ENCODE measurements at places on chromosomes 7 and 10. TPM values are rescaled to one million over a fixed set of nuclear protein-coding genes. Genes with fewer than 3 reads are reported as not detected.

PILRA gene
- total RNA-seq = 13.1 TPM

DGKI gene
- total RNA-seq = 98.4 TPM

UNC5B gene
- total RNA-seq = 26.4 TPM

SPDYE1 gene
- not detected for total RNA-seq

SGCE gene
- total RNA-seq = 63.8 TPM

ARHGAP12 gene
- 36.9 TPM for total RNA-seq

HEPACAM2 gene
- total RNA-seq = not detected

LIPM gene
- not detected for total RNA-seq

INA gene
- total RNA-seq = 116 TPM

CDC14C gene
- not detected for total RNA-seq

CALML5 gene
- not detected for total RNA-seq

HOXA13 gene
- total RNA-seq = not detected

ARHGEF5 gene
- total RNA-seq = 1.3 TPM

UCN3 gene
- total RNA-seq = not detected

PITX3 gene
- total RNA-seq = not detected

LIPK gene
- not detected for total RNA-seq

SFRP5 gene
- 1.1 TPM for total RNA-seq

SPAG6 gene
- total RNA-seq = 5.5 TPM

FAM237B gene
- not detected for total RNA-seq

CCL24 gene
- total RNA-seq = not detected

LIPN gene
- not detected for total RNA-seq

PLEKHS1 gene
- total RNA-seq = not detected

EBLN1 gene
- not detected for total RNA-seq

FOXI2 gene
- total RNA-seq = not detected

IFIT1B gene
- 0.92 TPM for total RNA-seq

SYT15B gene
- 4.9 TPM for total RNA-seq

VAX1 gene
- 4.3 TPM for total RNA-seq

PAX4 gene
- total RNA-seq = not detected

NPC1L1 gene
- 0.78 TPM for total RNA-seq

TYW1B gene
- total RNA-seq = 4.6 TPM

LRRD1 gene
- total RNA-seq = 0.65 TPM

PPP1R3C gene
- total RNA-seq = 52.7 TPM

CCNJ gene
- 2.8 TPM for total RNA-seq

HOXA1 gene
- total RNA-seq = not detected

TCAF2 gene
- total RNA-seq = 5.7 TPM

EDRF1 gene
- 34.6 TPM for total RNA-seq

ZP3 gene
- 1.6 TPM for total RNA-seq

All from dorsolateral prefrontal cortex (tissue), 122 donors.